Ecto neural progenitor cell (in vitro differentiated cells): ENCODE measurements at places on chromosomes 5 and 9.
A peak's percentile ranks its signal among the peaks of the same experiment; 100 is the strongest.

DNA sequence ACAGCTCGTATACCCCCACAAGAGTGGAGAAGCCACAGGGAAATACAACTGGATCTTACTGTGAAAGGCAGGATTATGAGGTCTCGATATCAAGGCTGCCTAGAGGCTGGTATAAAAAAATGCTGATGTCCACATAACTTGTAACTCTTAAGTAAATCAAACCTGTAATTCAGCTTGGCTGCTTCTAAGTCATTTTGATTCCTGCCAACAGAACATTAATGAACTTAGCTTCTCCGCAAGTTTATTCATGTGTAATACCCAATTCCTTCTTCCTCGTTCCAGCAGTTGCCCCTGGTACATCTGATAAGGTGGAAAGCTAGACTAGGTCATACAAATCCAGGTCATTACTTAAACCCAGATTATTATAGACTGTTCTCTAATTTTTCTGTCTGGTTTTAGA lies 16.4 kb upstream of the SMIM15 start:
- DNase-seq, result no peak

DNA sequence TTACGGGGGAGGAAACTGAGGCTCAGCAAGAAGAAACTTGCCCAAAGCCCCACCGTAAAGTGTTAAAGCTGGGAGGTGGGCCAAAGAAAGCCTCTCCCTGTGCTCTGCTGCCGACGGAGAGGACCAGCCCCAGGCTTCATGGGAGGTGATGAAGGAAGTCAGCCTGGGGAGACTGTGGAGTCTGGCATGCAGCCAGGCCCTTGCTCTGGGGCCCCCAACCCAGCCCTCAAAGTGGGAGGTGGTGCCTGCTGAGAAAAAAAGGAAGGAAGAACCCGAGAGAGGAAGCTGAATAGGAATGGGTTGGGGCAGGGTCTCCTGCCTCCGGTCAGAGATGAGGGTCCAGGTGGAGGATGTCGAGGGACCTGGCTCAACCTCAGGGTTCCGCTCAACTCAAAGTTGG lies 3.8 kb downstream of the RNF44 start:
- DNase-seq, result no peak

DNA sequence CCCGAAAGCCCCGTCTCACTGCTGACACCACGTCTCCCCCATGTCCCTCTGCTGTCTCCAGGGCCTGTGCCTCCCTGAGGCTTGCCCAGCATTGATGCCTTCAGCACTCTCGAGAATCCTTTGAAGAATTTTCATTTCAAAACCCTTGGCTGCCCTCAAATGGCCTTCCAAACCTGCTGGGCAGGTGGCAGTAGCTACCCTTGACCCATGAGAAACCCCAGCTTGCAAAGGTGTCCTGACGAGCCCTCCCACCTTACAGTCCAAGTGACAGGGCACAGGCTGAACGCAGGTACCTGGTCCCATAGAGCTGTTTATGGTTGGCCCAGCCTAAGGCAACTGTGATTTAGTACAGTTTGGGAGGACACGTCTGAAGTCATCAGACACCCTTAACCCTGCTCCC lies 97.2 kb upstream of the SPIN1 start:
- DNase-seq, result no peak

DNA sequence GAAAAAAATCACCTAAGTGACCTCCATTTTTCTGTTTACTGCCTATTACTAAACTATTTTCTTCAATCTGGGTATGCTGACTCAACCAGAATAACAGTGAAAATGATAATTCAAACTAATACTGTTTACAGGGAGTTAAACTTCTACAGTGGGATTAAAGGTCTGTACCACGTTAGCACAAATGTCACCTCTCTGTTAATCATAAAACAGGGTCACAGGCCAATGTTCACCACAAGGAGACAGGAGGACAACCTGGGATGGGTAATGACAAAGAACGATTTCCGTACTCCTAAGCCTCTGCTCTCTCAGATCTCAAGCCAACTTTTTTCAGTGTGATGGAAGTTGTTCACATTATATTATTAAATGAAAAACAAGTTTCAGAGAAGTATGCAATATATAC lies 2.3 kb downstream of the ALDOB start:
- DNase-seq, result no peak

GRCh38 chr5:122097391-122097790 lies 19.3 kb upstream of the LOX start:
- DNase-seq, result no peak

GRCh38 chr5:58048954-58049353 lies 410.9 kb downstream of the PLK2 start:
- no peak for DNase-seq

- no peak for DNase-seq
These were observed 10.9 kb upstream of the FRMPD1 start for GRCh38 chr9:37639841-37640240.

GRCh38 chr9:93226819-93227218 lies 42.9 kb downstream of the WNK2 start:
- no peak for DNase-seq

- DNase-seq, result peak; percentile 28
These were observed 114.0 kb downstream of the ADAMTS2 start for GRCh38 chr5:179231309-179231708.

DNA sequence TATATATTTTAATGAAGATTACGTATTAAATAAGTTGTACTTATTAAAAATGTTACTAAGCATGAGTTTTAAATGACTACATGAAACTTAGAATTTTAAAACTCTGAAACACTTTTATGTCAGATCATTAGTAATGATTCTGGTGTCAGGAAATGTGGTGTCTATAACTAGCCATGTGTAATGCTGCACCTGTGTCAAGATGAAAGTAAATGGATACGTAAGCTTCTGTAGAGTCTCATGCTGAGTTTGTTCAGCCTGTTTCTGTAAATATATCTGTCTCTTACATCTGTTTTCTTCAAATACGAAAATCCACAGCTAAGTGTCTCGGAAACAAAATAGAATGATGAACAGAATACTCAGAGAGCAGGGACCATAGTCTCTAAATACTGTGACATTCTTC lies 278.0 kb upstream of the SMC2 start:
- DNase-seq, result no peak

GRCh38 chr5:128216285-128216684 lies 132.7 kb downstream of the SLC12A2 start:
- no peak for DNase-seq

- no peak for DNase-seq
These were observed 84.6 kb upstream of the FCN1 start for GRCh38 chr9:135002336-135002735.

GRCh38 chr5:95738072-95738471 lies 6.9 kb downstream of the RHOBTB3 start:
- no peak for DNase-seq

GRCh38 chr9:16871336-16872151 lies 1.1 kb upstream of the BNC2 start:
- peak; percentile 75 for DNase-seq

- DNase-seq, result no peak
These were observed 38.1 kb upstream of the C5orf47 start for GRCh38 chr5:173950829-173951228.

DNA sequence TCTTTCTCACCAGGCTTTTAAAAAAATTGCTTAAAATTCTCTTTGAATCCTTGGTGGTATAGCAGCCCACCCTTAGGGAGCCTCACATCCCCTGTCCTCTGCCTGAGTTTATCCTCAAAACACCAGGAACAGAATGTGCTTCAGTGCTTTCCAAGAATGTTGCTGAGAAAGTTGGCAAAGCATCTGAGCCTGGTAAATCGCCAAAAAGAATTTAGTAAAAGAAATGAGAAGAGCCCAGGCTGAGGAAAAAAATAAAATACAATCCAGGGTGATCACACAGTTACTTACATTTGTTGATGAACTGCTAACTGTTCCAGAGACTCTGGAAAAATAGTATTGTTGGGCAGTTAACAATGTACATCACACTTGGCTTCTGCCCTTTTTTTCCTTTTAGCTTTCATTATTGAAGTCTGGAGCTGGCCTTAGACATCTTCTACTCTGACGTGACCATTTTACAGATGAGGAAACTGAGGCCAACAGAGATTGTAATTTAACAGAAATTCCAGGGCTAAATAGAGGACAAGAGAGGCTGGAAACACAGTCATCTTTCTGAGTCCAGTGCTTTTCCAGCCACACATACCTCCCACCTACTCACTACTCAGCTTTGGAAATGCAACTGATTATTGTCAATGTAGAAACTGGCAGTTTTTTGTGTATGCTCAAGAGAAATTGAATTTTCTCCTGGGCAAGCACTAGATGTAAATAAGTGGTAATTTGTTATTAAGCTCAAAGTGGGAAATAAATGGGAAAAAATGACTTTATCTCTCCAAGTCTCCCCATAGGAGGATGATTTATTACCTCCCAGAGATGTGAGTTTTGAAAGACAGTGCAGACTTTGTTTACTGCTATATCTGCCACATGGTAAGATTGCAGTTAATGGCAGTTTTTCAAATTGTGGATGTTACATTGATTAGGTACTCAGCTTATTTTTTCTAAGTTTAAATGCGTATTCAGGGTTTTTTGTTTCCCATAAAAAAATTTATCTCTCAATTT lies 86.7 kb upstream of the ALDH1A1 start:
- DNase-seq, result no peak

- DNase-seq, result no peak
These were observed 15.7 kb upstream of the TSSK1B start for GRCh38 chr5:113450462-113450861.

DNA sequence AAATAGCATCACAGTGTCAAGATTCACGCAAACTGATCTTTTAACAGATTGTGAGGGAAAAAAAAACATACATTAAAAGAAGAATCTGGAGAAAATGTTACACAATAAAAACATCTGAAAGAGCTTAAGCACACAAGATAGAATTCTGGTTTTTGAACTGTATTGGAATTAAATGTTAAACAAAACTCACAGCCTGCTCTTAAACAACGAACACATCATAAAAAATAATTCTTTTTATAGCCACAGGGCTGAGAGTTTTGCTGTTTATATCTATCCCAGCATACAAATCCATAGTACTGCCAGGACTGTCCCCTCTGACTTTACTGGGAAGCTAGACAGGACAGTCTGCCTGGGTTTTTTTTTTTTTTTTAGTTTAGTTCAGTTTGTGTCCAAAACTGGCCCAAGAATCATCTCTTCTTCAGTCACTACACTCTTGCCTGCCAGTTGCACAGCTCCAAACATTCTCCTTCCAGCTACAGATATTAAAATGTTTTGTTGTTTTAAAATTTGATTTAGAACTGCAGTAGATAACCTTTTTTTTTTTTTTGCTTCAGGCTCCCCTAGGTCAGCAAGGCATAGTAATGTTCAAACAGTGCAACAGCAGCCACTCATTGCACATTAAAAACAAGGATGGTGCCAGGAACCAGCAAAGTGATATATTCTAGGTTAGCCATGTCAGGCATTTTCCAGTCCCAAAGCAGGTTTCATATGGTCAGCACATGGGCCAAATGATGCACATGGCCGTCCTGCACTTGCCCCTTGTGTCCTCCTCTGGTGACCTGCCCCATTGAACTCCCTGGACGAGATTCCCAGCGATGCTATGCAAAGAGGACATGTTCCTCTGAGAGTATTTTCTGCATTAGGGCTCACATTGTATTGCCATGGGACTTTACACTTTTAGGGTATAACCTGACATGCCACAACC lies 173.6 kb downstream of the ARL15 start:
- DNase-seq, result no peak

GRCh38 chr9:126857261-126857960 lies 3.0 kb upstream of the ZBTB34 start:
- DNase-seq, result peak; percentile 32

- no peak for DNase-seq
These were observed 108.1 kb upstream of the SLC27A6 start for GRCh38 chr5:128857076-128857677.
